ENCODE measurements at places on chromosomes 3 and 15. TPM values are rescaled to one million over a fixed set of nuclear protein-coding genes. Genes with fewer than 3 reads are reported as not detected.
A peak's percentile ranks its signal among the peaks of the same experiment; 100 is the strongest.

GRCh38 chr15:92095693-92096092 is 242.2 kb downstream of the SLCO3A1 start:
- DNase-seq: no peak

DNA sequence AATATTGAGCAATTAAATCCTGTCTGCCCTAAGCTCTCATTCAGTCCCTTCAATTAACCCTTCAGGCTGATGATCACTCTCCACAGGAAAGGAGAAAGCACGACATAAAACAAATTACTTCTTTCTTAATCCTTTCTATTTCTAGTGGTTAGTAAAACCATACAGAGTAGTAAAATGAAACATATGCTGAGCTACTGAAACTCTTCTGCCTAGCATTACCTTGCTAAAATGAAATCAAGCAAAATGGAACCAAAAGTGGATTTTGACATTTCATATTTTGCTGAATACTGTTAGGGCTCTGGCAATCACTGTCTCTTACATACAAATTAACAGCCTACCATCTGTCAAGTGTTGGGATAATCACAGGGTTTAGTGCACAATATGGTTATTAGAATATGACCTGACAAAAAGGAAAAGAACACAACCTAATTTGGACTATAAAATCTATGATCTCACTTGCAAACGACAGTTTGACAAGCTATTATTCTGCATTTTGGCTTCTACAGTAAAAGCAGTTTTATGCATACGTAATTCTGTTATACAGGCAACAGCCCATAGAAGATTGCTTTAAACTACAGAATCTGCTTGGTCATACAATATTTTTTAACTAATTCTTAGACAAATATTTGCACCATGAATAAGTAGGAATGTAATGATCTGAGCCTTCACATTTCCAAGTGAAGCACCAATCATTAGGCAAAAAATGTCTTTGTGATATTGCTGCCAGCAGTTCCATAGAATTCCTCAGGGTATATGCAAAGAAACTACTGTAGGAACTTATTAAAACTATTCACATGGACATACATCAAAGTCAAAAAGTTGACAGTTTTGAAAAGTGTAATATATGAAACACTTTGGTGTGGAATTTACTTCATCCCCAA is 105.0 kb downstream of the FHIT start:
- no peak for DNase-seq

The AADACL2 gene
- total RNA-seq: not detected

DNA sequence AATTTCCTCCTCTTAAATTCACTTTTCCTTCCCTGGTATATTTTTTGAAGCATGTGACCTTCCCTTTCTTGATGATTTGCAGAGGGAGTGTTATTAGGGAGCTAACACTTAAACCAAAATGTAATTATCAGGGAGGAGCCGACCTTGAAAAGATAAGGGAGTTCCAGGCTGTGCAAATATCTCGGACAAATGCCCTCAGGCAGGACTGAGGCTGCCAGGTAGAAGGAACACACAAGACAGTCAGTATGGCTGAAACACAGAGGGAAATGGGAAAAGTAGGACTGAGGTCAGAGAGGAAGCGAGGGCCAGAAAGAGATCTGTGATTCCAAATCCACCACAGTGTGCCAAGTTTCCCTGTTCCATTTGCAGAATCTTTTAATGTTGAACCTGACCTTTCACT is 221.0 kb downstream of the CNTN3 start:
- DNase-seq: no peak

DNA sequence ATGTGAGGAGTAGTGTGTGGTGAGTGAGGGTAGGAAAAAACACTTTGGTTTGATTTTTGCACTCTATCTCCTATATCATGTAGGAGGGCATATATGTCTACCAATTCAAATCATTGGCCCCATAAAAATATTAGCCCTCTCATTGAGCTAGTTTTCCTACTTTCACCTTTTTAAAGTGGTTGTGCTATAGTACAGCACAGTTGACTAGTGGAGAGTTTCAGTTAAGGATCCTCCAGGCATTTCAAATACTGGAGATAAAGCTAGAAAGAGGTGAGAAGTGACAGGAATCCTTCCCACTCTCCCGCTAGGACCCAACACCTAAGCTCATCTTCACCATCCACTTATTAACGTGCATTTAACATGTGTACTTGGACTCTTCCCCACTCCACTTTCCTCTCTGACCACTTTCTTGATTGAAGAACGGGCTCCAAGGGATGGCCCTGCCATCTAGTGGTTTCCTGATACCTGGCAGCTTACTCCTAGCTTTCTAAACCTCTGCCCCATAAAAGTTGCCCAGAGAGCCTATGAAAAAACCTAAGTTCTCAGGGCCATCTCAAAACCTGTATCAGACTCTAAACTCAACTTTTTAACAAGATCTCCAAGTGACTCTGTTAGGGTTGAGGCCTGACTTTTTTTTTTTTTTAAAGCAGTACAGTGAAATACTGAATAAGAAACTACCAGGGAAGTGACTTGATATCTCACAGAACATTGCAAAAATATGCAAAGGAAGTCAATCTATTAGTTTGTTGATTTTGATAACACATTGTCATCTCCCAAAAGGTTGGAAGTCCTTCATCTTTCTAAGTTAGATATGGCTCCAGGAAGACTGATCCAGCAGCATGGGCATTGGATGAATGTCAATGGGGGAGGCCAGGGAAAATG is 17.9 kb downstream of the IL12A start:
- DNase-seq: no peak

GRCh38 chr3:39937315-39937714 is 127.9 kb downstream of the MYRIP start:
- no peak for DNase-seq

GRCh38 chr15:77720655-77721054 is 87.9 kb upstream of the LINGO1 start:
- peak; percentile 34 for DNase-seq

DNA sequence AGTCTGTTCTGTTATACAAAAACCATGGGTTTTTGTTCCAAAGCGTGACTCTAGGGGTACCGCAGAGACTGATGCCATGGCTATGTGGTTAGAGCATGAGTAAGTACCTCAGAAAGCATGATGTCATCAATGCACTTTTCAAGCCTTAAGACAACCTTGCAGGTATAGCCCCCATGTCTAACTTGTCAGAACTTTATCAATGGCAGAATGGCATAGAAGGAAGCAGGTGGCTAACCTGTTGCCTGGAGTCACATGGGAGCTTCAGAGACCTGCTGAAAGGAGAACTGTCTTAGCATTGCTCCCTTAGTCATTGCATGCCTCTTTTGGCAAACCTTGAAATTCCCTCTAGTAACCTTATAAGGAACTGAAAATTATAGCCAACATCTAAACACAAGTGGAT is 52.5 kb downstream of the EOMES start:
- no peak for DNase-seq

GRCh38 chr3:24937228-24937627 is 442.6 kb upstream of the THRB start:
- DNase-seq: no peak

GRCh38 chr15:36067483-36068274 is 511.7 kb upstream of the CDIN1 start:
- DNase-seq: peak; percentile 62

The BOC gene
- total RNA-seq: 7.1 TPM

DNA sequence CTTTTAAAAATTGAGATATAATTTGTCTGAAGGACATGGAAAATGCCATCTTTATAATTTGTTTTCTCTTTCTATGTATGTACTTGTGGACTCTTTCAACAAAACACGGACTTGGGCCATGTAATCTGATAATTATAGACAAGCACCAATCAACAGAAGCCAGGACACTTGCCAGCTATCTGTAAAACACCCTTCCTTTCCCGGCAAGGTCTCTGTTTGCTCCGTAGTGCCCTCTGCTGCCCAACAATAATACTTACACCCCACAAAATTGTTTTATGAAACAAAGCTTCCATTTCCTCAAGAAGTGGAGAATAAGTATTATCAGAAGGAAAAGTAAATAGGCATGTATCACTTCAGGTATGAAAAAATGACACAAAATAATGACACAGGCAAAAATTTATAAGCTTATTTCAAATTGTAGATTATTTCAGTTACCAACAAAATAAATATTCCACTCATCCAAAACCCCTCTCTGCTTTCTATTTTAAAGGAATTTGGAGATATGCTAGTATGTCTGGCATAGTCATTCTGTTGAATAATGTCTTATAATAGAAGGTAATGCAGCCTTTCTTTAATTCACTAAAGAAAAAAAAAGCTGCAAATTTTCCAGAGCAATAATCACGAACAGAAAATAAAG is 32.8 kb downstream of the MYH15 start:
- DNase-seq: no peak

DNA sequence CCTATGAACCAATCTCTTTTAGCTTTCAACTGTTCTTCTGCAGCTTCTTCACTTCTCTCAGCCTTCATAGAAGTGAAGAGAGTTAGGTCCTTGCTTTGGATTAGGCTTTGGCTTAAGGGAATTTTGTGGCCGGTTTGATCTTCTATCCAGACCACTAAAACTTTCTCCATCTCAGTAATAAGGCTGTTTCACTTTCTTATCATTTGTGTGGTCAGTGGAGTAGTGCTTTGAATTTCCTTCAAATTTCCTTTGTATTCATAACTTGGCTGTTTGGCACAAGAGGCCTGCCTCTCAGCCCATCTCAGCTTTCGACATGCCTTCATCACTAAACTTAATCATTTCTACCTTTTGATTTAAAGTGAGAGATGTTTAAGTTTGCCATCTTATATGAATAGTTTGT is 21.7 kb downstream of the DZIP1L start:
- DNase-seq: no peak

The RPL22L1 gene
- total RNA-seq: 11.7 TPM

DNA sequence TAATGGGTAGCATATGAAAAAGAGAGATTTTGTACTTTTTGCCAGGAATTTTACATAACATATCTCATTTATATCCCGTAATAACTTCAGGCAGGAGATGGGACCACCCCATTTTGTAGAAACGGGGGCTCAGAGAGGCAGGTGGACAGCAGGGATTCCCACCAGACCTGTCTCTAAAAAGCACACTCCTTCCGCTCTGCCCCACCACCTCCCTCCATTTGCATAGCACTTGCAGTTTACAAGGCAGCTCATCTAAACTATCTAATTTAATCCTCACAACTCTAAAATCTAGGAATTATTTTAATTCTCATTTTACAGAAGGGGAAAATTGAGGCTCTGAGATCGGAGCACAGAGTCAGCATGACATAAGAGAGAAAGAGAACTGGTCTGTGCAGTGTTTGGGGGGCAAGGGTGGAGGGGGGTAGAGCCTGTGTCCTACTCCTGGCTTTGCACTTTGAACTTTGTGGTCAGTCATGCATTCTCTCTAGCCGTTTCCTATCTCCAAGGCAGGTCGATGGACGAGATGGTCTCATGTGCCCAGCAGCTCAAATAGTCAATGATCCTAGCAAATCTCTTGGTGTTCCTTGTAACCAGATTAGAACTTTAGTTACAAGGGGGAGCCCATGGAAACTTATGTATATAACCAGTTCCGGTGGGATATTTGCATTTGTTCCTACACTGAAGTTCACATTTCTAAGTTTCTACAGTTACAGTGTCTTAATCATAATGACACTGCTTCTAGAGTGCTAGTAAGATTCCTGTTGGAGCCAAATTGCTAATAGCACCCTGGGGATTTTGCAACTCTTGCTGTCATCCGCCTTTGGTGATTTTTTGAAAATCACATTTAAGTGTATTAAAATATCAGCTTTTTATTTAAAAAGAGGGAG is 18.6 kb downstream of the CRYGS start:
- no peak for DNase-seq

DNA sequence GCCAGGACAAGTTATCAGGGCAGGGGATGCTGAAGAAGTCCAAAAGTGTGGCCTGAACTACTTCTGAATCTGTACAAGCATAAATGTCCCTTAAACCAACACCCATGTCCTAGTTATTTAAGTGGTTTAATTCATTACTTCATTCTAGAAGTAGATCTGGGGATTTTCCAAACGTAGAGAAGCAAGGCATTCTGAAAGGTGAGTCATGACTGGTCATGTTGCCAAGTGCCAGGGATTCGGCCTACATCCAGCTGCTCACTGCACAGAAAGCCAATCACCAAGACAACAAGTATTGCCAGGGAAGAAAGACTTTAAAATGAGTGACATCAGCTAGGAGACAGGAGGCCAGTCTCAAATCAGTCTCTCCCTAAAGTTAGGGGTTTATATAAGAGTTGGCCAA is 396.6 kb downstream of the GABRB3 start:
- no peak for DNase-seq

GRCh38 chr3:147090461-147090860 is 315.9 kb downstream of the ZIC4 start:
- DNase-seq: no peak

GRCh38 chr15:76359152-76359551 is 22.6 kb downstream of the ISL2 start:
- no peak for DNase-seq

DNA sequence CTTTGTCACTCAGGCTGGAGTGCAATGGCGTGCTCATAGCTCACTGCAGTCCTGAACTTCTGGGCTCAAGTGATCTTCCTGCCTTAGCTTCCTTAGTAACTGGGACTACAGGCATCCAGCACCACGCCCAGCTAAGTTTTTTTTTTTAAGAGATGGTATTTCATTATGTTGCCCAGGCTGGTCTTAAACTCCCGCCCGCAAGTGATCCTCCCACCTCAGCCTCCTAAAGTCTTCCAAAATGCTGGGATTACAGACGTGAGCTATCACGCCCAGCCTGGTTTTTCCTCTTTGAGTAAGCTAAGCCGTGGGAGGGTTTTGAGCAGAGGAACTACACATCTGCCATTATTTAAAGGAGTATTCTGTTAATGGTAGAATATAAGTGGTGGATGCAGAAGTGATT is 7.4 kb upstream of the LRRFIP2 start:
- DNase-seq: no peak

- DNase-seq: no peak
Measured at GRCh38 chr3:132723024-132723950, 1.1 kb upstream of the NPHP3 start.

DNA sequence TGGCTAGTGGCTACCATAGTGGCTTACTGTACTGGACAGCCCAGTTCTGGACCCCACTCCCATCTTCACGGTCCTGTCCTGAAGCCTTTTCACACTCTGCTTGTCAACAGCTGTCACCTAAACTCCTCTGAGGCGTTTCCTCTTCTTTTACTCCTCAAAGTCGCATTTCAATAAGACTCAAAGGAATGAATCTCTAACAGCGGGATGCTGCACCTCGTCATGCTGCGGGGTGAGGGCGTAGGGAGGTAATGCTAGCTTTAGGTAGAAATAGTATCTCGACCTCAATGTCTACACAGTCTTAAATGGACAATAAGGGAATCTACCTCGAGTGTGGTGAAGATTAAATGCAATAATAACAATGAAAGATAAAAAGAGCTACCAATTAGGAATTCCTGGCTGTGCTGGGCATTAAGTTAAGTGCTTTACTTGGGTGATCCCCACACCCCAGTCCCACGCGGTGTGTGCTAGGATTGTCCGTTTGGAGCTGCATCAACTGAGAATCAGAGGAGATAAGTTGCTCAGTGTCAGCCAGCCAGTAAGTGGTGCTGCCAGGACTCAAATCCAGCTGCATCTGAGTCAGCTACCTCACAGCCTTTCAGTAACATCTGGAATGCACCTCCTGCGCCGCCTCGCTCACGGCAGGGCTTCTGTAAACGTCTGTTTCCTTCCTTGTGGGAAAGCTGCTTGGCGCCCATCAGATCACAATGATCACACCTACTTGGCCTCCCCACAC is 14.0 kb downstream of the PLA2G4D start:
- DNase-seq: no peak

All from Right ventricle myocardium inferior (tissue), 1 donor.